ENCODE measurements at places on chromosomes 5 and 9. TPM values are rescaled to one million over a fixed set of nuclear protein-coding genes. Genes with fewer than 3 reads are reported as not detected.

The PKD2L2 gene
- not detected for total RNA-seq

The IGFBPL1 gene
- not detected for total RNA-seq

The IFNB1 gene
- under 0.01 TPM for total RNA-seq

The RNF38 gene
- 14.5 TPM for total RNA-seq

The GABRB2 gene
- total RNA-seq: not detected

The CARTPT gene
- not detected for total RNA-seq

The PCDHGA1 gene
- total RNA-seq: 0.43 TPM

The RFESD gene
- 2.4 TPM for total RNA-seq

The RASGRF2 gene
- 1.0 TPM for total RNA-seq

The SDHA gene
- 114 TPM for total RNA-seq

The IL9 gene
- not detected for total RNA-seq

The SAPCD2 gene
- 2.1 TPM for total RNA-seq

The TSC1 gene
- 39.9 TPM for total RNA-seq

The MAP1B gene
- total RNA-seq: 15.4 TPM

The DIAPH1 gene
- total RNA-seq: 114 TPM

The CD180 gene
- not detected for total RNA-seq

The FST gene
- total RNA-seq: 215 TPM

The PDE6A gene
- total RNA-seq: not detected

The HK3 gene
- total RNA-seq: under 0.01 TPM

The FGD3 gene
- total RNA-seq: 0.34 TPM

The NDST1 gene
- total RNA-seq: 19.5 TPM

The PTGER4 gene
- 67.3 TPM for total RNA-seq

The STKLD1 gene
- total RNA-seq: 0.07 TPM

The HMMR gene
- total RNA-seq: 0.34 TPM

The DCANP1 gene
- not detected for total RNA-seq

The LCN10 gene
- total RNA-seq: not detected

The MUSK gene
- not detected for total RNA-seq

The ZNF300 gene
- 6.3 TPM for total RNA-seq

The NME5 gene
- total RNA-seq: under 0.01 TPM

The PDE8B gene
- under 0.01 TPM for total RNA-seq

The PTCD2 gene
- total RNA-seq: 10.8 TPM

The CTSV gene
- 25.6 TPM for total RNA-seq

The FSD1L gene
- total RNA-seq: 8.4 TPM

The BTNL9 gene
- total RNA-seq: 0.07 TPM

The CDKN2B gene
- total RNA-seq: 124 TPM

The CHMP5 gene
- 151 TPM for total RNA-seq

The LCNL1 gene
- not detected for total RNA-seq

The DIPK1B gene
- under 0.01 TPM for total RNA-seq

The ADAMTS2 gene
- total RNA-seq: not detected

The FOXI1 gene
- not detected for total RNA-seq

The TUSC1 gene
- 15.7 TPM for total RNA-seq

The ELOVL7 gene
- total RNA-seq: 11.5 TPM

The ZNF366 gene
- total RNA-seq: not detected

The GARIN3 gene
- total RNA-seq: not detected

The IL4 gene
- not detected for total RNA-seq

The ACTBL2 gene
- total RNA-seq: not detected

The PCDH12 gene
- 0.34 TPM for total RNA-seq

The CCL27 gene
- total RNA-seq: 0.34 TPM

The NUTM2F gene
- total RNA-seq: not detected

The SPINK13 gene
- total RNA-seq: not detected

The MLANA gene
- not detected for total RNA-seq

The PCDH1 gene
- total RNA-seq: 121 TPM

The NRG2 gene
- total RNA-seq: under 0.01 TPM

Data from nasal cavity respiratory epithelium epithelial cell of viscerocranial mucosa (primary cell).